ENCODE measurements at places on chromosomes 7 and 10.

DNA sequence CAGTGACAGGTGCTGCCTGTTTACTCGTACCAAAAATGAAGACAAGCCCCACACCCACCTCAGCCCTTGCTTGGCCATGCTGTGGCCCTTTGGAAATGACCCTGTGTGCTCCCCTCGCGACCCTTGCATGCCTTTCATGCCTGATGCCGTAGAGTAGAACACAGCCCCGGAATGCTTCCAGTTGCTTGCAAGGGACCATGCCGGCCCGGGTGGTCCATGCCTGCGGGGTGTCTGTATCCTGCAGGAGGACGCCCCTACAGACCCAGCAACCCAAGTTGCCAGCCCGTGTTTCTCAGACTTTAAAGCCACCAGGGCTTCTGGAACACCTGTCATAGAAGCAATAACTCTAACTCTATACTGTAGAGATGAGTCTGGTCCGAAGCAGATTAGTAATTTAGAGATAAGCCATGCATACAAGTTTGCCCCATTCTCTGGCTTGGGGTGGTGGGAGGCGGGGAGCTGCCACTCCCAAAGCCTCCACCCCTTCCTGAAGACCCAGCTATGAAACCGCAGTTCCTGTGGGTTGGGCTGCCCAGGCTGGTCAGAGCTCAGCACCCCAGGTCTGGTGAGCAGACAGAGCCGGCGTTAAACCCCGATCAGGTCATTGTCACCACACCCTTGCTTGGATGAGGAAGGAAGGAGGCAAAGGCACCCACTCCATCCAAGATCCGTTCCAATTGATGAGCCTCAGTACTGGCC, 143.5 kb downstream of the ADCY1 start:
- DNase-seq = no peak

- DNase-seq = no peak
These were observed 290.5 kb downstream of the SORCS1 start for GRCh38 chr10:106873770-106874603.

GRCh38 chr7:131083781-131084180, 243.9 kb upstream of the MKLN1 start:
- no peak for DNase-seq

GRCh38 chr7:22109761-22110160, 164.1 kb upstream of the CDCA7L start:
- DNase-seq = no peak

DNA sequence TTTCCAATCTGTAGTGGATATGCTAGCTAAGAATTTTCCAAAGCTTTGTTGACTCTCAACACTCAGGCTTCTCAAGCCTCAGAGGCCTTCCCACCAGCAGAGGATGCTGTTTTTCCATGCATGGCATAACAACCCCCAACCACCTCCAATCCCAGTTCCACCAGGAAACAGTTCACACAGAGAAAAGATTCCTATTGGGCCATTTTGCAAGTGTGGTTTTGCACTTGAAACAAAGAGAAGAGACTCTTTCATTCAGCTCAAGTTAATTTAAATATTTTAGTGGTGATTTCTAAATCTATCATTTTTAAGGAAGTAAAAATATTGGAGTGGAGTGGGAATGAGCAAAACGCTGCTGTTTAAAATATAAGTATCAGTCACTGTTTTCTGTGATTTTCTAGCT, 105.6 kb upstream of the COL1A2 start:
- DNase-seq = no peak

GRCh38 chr10:118583611-118584010, 11.8 kb downstream of the PRLHR start:
- no peak for DNase-seq

Measured in activated naive CD8-positive, alpha-beta T cell treated with anti-CD3 and anti-CD28 coated beads, Interleukin-2, amount 50 U/mL, for 16 hours (primary cell).